Kidney epithelial cell (primary cell): ENCODE measurements at places on chromosomes 13 and 19.

GRCh38 chr13:95957331-95957730, 95.9 kb downstream of the UGGT2 start:
- DNase-seq, result no peak

GRCh38 chr13:40809471-40809870, 20.1 kb downstream of the SLC25A15 start:
- DNase-seq, result no peak

GRCh38 chr13:28394422-28394821, 100.5 kb downstream of the FLT1 start:
- DNase-seq, result no peak

- no peak for DNase-seq
Measured at GRCh38 chr13:79650688-79651087, 169.7 kb downstream of the NDFIP2 start.

- DNase-seq, result no peak
Measured at GRCh38 chr19:31205887-31206518, 143.2 kb downstream of the TSHZ3 start.

DNA sequence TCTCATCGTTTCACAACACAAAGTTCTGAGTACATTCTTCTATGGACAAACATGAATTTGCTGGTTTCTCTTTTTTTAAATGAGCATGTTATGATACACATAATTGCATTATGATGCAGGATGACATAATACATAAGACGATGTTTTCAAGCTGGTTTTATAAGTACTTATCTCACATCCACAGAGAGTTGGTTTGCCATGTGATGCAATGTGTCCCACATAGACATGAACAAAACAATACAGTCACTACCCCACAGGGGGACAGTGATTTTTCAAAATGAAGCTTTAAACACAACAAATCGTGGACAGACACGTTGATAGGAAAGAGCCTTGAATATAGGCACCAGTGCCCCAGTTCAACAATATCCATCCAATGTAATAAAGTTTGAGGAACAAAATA, 447.1 kb downstream of the KLF12 start:
- no peak for DNase-seq
